ENCODE measurements at places on chromosomes 5 and 9.
A peak's percentile ranks its signal among the peaks of the same experiment; 100 is the strongest.

- DNase-seq, result no peak
Observed at GRCh38 chr9:37801287-37801850, 772 bp downstream of the DCAF10 start.

DNA sequence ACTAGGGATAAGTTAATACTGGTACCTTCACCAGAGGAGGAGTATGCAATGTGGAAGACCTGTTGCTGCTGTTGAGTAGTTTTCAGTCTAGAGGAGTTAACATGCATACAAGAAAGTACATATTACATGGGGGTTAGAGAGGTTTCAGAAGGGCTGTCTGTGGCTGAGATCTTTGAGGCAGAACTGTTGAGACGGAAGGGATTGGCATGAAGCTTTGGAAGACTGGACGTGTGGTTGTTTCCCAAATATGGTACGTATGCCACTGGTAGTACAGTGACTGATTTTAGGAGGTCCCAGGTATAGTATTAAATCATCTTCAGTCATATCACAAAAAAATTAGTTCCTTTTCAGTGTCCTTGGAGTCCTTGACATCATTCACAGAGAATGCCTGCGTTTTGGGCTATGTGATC lies 17.6 kb downstream of the TNFAIP8 start:
- no peak for DNase-seq

GRCh38 chr9:7739595-7739994 lies 60.0 kb downstream of the DMAC1 start:
- DNase-seq, result no peak

GRCh38 chr5:149007174-149007573 lies 55.7 kb downstream of the SH3TC2 start:
- DNase-seq, result no peak

GRCh38 chr9:96087669-96088299 lies 212.3 kb downstream of the ERCC6L2 start:
- DNase-seq, result no peak

- no peak for DNase-seq
Observed at GRCh38 chr5:161022151-161022550, 170.1 kb upstream of the ATP10B start.

GRCh38 chr5:174529925-174530681 lies 194.3 kb upstream of the MSX2 start:
- DNase-seq, result no peak

DNA sequence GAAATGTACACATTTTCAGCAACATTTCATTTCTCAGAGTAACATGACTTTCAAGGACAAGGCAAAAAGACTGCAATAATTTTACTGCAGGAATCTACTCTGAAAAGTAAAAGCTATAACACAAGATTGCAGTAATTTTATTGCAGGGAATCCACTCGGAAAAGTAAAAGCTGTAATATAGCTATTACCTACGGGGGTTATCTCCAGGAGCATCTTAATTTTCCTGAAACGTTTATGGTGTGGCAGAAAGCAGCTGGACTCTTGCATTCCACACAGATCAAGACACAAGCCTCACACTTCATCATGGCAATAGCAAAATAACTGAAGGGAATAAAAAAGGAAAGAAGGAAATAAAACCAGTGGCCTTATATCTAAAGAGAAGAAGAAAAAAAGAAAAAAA lies 171.2 kb downstream of the TSSK1B start:
- DNase-seq, result no peak

- DNase-seq, result no peak
Observed at GRCh38 chr5:181043285-181044092, 3.4 kb downstream of the BTNL9 start.

- DNase-seq, result no peak
Observed at GRCh38 chr9:75230469-75230868, 142.2 kb downstream of the OSTF1 start.

- DNase-seq, result no peak
Observed at GRCh38 chr9:4303006-4303405, 3.1 kb upstream of the GLIS3 start.

GRCh38 chr9:101372327-101373118 lies 12.3 kb downstream of the BAAT start:
- DNase-seq, result no peak

DNA sequence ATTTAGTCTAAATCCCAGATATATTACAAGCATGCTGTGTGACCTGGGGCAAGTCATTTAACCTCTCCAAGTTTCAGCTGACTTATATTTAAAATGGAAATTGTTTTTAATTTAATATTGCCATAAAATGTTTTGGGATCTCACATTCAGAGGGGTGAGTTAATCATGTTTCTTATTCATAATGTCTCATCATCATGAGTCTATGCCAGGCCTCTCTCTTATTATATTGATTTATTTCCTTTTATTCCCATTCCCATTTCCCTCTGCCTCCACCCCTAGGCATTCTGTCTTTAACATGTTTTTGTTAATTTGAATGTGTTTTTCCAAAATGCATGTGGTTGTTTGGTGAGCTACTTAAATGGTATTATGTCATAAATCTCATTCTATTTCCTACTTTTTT lies 39.0 kb upstream of the TTC1 start:
- no peak for DNase-seq

DNA sequence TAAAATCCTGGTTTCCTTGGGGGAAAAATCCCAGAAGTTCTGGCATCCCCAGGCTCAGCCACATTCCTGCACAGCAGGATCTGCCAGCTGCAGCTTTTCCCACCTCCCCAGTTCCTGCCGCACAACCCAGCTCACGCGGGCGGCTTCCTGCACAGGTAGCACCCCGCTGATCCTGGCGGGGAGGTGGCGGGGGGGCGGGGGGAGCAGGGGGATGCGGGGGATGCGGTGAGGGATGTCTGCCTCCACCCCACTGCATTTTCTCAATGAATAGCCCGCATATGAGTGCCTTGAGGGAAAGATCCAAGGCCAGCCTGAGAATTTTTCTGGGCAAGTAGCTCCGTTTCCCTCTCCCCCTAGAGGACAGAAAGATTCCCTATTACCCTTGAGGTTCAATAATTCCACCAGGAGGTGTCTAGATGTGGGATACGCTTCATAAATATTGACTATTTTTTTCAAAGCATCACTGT lies 21.1 kb downstream of the GFPT2 start:
- no peak for DNase-seq

DNA sequence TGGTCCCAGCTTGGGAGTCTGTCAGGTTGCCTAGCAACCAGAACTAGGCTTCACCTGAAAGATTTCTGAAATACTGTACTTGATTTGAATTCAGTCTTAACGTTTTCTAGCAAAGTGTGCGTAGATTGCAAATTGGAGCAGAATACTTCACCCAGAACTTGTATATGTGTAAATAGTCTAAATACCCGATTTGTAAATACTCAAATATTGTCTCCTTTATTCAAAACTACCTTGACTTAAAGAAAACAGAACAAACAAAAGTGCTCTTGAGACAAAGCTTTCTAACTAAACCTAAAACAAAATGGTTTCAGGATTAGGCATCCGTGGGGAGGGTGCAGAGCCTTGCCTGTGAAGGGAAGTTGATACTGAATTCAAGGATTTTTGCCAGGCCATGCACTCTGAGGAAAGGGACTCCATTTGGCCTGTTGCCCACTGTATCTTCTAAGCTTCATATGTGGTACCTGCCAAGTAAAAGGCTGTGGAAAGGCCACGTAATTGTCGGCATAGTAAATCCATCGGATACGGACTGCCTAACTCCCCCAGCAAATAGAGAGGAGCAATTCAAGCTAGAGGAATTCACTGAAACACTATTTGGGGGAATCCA lies 744 bp upstream of the HMGCS1 start:
- no peak for DNase-seq

GRCh38 chr9:133111808-133112662 lies 9.0 kb downstream of the RALGDS start:
- no peak for DNase-seq

DNA sequence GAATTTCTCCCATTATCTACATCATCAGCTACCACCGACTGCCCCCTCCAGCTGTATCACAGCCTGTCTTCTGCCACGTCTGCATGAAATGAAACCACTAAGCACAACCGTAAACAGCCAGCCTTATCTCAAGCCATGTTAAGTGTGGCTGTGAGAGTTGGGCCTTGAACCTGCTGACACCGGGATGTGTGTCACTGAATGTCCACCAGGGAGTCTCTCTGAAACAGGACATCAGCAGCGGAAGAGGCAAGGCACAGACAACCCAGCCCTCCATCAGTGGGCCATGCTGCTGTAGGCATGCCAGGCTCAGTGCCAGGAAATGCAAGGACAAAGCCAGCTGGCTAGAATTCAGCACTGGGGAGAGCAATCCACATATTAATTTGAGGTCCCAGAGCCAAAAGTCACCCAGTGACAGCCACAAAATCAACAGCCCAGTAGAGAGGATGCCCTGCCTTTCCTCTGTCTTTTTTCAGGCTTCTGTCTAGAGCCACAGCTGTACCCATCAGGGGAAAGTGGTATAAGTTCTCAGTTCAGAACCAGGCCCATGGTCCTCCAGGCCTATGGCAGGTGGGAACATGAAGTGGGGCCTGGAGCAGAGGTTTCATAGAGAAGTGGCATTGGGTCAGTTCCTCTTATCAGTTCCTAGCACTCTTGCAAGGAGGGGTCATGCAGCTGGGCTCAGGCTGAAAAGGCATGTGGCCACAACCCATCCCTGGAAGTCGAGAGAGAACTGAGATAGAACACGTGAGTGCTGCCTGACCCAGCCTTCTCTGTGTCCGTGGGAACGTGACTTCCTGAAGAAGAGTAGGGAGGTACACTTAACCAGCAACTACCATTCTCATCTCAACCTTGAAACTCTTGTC lies 199.4 kb downstream of the ESM1 start:
- DNase-seq, result peak; percentile 35

GRCh38 chr5:84384604-84385575 lies at the start of gene EDIL3:
TSS of gene EDIL3 (minus strand) at chr5:84384880. CDS start at chr5:84384374, 506 bp downstream.
- peak; percentile 79 for DNase-seq

GRCh38 chr5:15026011-15026893 lies 154.7 kb upstream of the ANKH start:
- no peak for DNase-seq

DNA sequence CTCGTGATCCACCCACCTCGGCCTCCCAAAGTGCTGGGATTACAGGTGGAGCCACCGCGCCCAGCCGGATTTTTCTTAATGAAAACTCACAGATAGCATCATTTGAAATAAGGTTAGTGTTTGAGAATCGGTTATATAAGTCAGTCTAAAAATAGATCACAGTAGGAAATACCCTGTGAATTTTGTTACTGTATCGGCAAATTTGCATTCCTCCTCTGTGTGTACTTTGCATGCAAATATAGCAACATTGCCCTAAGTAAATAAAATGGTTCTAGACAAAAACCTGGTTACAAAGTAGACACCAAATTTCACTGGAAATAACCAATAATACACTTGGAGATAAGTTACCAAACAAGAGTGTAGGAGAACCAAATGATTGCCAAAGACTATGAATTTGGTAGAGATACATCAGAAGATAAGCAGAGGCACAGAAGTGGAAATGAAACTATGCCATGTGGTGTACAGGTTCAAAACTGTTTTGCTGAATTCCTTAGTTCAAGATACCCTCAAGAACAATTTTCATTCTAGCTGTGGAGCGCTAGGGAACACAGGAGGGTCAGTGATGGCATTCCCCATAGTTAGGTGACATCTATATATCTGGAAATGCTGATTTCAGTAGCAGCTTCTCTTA lies 58.1 kb downstream of the ICE1 start:
- DNase-seq, result no peak

GRCh38 chr5:55856516-55857246 lies 5.5 kb downstream of the IL31RA start:
- no peak for DNase-seq

DNA sequence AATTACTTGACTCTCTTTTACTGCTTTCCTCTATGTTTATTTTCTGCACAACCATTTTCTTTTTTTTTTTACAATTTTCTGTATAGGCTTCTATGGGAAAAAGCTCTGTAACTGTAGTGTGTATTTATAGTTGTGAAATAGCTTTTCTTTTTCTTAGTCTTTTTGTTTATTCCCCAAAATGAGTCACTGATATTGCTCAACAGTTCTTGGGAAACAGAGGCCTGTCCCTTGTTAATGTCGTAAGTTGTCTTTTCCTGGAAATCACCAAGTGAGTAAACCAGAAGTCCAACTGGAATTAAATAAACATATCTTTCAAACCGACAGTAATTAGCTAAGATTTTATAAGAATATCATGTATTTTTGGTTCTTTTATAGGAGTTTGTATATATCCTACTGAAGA lies 325.1 kb upstream of the PRR16 start:
- DNase-seq, result no peak

DNA sequence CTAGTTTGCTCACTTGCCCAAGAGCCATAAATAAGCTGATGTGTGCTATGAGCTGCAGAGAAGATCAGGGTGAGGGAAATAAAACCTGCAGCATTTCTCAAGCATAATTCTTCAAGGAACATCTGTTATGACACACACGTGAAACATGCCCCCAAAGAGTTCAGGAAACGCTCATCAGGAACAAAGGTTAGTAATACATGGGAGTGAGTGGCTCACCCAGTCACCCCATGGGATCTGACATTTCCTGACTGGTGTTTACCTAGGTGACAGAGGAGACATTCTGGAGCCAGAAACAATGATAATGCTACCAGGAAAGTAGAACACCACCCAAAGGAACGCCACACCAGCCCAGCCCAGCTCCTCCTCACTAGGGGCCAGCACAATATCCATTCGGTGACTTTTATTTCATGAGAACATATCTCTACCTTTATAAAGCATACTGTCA lies 66.0 kb downstream of the FRMD3 start:
- no peak for DNase-seq

DNA sequence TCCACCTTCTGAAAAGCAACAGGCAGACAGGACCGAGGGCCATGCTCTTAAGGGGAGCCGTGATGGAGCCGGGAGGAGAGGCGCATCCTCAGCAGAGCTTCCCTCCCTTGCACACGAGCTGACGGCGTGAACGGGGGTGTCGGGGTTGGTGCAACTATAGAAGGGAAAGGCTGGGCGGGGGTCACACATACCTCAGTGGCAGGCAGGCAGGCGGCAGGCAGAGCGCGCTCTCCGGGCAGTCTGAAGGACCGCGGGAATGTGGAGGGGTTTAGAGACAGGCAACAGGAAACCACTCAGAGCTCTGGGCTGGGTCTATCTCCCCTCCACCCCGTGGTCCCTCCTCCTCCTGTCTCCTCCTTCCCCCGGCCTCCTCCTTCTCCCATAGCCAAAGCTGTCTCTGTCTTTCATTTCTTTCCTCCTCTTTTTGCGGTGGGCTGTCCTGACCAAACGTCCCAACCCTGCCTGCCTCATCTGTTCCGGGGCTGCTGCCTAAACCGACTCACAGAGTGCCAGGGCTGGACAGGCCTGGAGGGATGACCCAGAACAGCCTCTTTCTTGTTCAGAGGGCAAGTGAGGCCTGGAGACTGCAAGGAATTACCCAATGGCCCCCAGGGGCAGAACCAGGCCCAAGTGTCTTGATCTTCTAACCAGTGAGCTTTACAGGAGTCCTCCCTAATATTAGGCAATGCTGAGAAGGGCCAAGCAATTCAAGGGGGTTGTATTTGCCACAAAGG lies at the start of gene SPARC:
TSS of gene SPARC (minus strand) at position 242 of the 734 bp plus-strand sequence. CDS start 10,727 bp downstream, outside the sequence.
- peak; percentile 70 for DNase-seq

- DNase-seq, result no peak
Observed at GRCh38 chr5:4862500-4862899, 277.6 kb upstream of the ADAMTS16 start.

- no peak for DNase-seq
Observed at GRCh38 chr5:178116143-178116885, 3.0 kb downstream of the N4BP3 start.
